ENCODE measurements at places on chromosomes 2 and 18.

- DNase-seq: no peak
Observed at GRCh38 chr2:202261531-202261930, 4.0 kb upstream of the NOP58 start.

GRCh38 chr2:71672826-71673795 is 219.8 kb downstream of the DYSF start:
- DNase-seq: no peak

- no peak for DNase-seq
Observed at GRCh38 chr2:62209427-62209991, 13.6 kb downstream of the B3GNT2 start.

- no peak for DNase-seq
Observed at GRCh38 chr2:188235364-188235763, 56.3 kb upstream of the GULP1 start.

- DNase-seq: no peak
Observed at GRCh38 chr18:26004832-26005231, 85.6 kb downstream of the SS18 start.

- DNase-seq: no peak
Observed at GRCh38 chr2:124753842-124754241, 728.8 kb downstream of the CNTNAP5 start.

DNA sequence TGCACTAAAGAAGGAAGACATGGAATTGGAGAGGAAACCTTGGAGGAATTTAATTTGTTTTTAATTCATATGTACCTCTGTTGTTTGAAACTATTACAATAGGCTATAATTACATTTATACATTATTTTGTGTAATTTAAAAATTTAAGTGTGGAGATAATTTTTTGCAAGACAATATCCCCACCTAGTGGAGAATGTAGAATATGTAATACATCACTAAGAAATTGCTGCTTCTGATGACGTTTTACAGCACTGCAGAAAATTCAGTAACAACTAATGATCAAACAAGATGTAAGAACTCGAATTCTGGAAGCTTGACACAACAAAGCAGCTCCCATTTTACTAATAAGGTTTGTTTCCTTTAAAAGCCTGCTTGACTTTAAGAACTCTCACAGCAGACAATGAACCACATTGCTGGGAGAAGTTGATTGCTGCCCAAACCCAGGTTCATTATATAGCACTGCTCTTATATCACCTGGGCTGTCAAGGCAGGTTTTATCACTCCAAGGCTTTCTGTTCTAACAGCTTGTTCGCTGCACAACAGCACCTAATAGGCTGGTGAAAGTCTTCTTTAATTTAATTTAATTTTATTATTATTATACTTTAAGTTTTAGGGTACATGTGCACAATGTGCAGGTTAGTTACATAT is 53.4 kb downstream of the THADA start:
- DNase-seq: no peak

- DNase-seq: no peak
Observed at GRCh38 chr2:1430491-1430890, 17.2 kb downstream of the TPO start.

DNA sequence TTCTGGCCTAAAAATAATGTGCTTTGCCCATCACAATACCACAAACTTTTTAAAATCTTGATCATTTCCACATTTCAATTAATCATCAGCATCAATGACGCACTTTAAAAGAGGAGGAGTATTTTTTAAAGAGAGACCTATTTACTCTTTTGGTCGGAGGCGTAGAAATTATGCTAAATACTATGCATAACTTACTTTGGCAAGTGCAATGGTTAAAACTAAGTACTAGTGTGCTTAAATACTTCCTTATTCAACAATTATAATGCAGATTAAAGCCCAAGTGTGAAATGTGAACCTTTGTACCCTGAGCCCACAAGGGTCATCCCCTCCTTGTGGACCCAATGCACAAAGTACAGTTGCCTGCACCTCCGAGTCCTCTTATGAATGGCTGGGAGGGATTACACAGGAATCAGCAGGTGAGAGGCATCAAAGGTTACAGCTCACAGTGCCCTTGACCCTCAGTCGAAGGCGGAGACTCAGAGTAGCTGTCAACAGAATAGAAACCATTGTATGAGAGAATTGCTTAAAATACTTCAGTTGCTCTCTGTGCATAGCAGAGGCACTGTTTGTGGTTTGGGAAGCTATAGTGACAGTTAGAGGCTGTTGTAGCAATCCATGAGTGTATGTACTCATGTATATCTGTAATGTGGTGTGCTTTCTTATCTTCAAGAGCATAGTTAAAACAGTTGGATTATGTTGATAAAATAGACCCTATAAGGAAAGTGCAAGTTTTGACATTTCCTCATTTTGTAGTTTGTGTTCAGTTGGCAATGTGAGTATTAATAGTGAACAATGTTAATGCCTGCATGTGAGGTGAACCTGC is 151.7 kb upstream of the ITGA4 start:
- peak; percentile 37 for DNase-seq

GRCh38 chr18:23958036-23958435 is 56.5 kb upstream of the TTC39C start:
- DNase-seq: peak; percentile 74

- DNase-seq: no peak
Observed at GRCh38 chr2:225114786-225115323, 72.6 kb upstream of the DOCK10 start.

DNA sequence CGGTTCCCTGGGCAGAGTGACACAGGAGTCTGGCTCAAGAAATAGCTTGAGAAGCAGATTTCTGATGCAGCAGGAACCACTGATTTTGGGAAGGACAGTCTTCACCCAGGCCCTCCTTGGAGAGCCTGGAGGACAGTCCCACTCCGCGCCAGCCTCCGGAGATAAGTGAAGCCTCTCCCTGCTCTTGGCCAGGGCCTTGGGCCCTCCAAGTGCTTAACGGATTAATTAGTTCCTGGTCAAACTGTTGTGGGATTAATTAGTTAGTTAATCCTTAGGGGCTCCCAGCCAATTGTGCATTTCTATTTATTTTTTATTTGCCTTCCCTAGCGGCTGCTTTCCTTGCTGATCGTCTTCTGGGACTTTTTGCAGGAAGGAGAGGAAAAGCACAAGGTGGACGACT is 19.6 kb downstream of the CPLX4 start:
- no peak for DNase-seq

DNA sequence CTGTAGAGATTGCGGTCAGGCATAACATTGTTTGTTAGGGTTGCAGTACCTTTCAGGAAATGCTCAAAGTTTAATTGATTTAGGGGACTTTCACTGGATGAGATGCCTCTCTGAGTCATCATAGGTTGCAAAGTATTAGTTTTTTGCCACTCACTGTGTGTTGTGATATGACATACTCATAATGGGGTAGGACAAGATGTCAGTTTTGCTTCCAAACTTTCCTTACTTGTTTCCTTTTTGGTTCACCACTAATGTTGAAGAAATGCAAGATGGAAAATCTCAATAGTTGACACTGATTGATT is 35.0 kb upstream of the PTH2R start:
- DNase-seq: no peak

- DNase-seq: no peak
Observed at GRCh38 chr2:199992296-199992695, 36.9 kb downstream of the MAIP1 start.

DNA sequence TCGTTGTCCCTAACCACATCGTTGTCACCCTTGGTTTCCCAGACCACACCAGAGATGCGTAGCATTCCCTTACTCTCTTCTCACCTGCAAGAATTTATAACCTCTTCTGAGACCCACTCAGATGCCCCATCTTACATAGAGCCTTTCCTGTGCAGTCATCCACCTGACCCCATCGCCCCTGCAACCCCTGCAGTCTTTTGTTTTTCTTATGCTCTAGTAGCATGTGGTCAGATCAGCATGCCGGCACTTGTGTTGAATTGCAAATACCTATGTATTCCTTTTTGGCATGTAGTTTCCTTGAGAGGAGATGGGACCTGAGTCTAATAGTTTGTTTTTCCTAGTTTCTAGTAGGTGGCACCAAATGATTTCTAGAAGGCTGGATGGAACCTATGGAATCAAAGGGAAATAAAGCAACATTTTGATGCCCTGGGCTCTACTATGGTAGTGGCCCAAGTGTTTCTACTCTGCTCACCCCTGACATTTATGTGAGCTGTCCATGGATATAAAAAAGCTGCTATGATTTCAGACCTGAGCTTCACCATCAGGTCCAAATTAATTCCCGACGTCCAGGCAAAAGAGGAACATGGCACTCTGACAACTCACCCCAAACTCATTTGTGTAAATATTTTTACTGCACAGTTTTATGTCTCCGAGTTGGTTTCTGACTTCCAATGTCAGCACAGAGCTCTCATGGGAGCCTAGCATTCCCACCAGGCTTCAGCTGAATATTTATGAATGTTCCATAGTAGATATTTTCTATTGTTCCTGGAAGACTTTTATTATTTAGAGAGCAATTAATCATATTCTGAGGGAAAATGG is 143.6 kb downstream of the RNF144A start:
- no peak for DNase-seq

- DNase-seq: no peak
Observed at GRCh38 chr2:30780776-30781330, 26.4 kb downstream of the CAPN13 start.

- no peak for DNase-seq
Observed at GRCh38 chr2:170261566-170261965, 83.6 kb downstream of the MYO3B start.

- DNase-seq: no peak
Observed at GRCh38 chr2:119113489-119113770, 45.1 kb downstream of the C1QL2 start.

- DNase-seq: no peak
Observed at GRCh38 chr2:1460851-1461418, 47.7 kb downstream of the TPO start.

DNA sequence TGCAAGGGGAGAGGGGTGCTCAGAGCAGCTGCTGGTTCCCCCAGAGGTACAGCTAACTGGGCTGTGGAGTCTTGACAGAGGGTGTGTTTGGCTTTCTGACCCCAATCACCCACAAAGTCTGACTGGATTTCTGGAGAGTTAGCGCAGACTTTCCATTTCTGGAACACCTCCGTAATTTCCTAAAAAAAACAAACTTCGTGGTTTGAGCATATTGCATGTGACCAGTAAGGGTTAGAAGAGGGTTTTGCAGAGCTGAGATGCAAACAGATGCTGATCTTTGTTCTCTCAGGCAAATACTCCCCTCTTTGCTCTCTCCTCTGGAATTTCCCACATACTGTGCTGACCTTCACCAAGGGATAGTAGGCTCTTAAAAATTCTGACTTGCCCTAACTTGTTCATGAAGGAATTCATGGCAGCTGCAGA is 44.5 kb upstream of the TMEM247 start:
- no peak for DNase-seq

GRCh38 chr2:47033102-47033880 is 117.7 kb upstream of the MCFD2 start:
- no peak for DNase-seq

- DNase-seq: no peak
Observed at GRCh38 chr18:28127763-28128658, 48.9 kb downstream of the CDH2 start.

GRCh38 chr2:111133603-111134002 is 12.9 kb downstream of the BCL2L11 start:
- DNase-seq: no peak

DNA sequence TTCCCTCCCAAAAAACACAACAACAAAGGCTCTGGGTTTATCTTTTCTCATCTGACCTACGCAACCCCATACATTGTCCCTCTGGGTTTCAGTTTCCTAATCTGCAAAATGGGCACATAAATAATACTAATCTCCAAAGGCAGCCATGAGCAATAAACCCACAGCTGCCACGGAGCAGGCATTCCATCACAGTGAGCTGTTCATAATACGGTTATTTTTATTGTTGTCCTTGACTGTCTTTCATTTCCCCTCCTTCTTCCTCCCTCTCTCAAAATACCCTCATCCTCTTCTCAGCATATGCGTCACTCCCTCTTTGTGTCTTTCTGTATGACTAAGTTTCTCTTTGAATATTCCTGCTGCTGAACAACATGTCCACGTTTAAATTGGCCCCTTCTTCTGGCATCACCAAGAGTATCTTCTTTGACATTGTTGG is 129.8 kb upstream of the CAB39 start:
- no peak for DNase-seq

- DNase-seq: no peak
Observed at GRCh38 chr2:176565641-176566323, 296.5 kb downstream of the MTX2 start.

- DNase-seq: no peak
Observed at GRCh38 chr18:26777351-26778053, 88.0 kb downstream of the AQP4 start.

GRCh38 chr2:126700677-126701076 is 44.7 kb downstream of the GYPC start:
- DNase-seq: no peak

DNA sequence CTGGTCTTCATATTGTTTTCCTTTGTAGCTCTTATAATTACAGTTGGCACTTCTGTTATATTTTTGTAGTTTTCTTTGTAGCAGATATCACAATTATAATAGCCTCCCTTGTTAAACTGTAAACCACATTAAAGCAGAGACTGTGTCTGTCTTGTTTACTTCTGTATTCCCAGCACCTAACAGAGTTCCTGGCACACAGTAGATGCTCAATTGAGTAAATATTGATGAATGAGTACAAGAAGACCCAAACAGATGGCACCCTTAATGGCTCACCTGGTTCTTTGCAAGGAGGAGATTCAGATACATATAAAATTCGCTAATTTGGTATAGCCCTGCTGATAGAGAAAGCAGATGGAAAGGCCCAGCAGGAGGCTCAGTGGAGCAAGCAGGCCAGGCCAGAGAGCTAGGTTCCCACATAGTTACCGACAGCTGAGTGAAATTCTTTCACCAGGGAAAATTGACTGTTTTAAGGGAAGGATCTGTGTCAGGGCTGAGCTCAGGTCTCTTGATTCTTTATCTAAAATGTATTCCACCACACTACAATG is 120.1 kb downstream of the NUP35 start:
- DNase-seq: no peak

DNA sequence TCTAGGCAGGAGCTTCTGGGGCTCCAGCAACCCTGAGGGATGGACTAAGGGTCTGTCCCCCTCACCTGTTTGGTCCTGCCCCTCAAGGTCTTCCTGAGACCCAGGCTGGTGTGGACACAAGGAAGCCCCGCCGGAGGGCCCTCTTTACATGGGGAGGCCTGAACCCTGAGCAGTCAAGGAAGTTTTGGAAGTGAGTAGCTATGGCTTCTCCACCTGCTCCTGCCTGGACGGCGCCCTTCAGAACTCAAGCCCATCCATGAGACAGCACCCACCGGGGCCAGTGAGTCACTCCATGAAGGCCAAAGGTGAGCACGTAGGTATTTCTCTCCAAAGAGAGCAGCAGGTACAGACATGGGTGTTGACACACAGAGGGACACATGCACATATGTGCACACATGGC is 98.2 kb upstream of the CTDP1 start:
- DNase-seq: no peak

Data from heart left ventricle (tissue), 16 donors.